SK-MEL-5 (cell line): ENCODE measurements at places on chromosomes 5 and 9.

DNA sequence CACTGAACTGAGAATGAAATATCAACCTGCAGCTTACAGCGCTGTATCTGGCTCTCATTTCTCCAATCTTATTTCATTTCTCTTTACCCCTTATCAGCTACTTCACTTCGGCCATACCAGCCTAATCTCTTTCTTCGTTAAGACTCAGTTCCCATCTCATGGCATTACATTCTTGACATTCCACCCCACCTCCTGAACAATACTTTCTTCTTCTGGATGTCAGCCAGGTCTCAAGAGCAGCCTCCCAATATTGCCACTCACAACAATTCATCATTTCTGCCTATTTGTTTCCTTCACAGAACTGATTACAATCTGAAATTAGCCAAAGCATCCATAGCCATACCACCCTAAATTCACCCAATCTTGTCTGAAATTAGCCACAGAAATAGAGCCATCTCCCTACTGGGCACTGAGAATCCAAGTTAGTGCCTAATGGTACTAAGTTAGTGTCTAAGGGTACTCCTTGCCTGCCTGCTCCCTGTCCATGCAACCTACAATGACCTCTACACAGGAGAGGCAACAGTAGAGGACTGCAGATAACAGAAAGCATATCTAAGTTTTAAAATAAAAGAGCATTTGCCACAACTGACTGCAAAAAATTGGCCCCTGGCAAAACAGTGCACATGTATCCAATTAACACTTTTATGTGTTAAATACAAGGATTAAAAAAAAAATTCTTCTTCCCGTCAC lies 35.2 kb downstream of the SETX start:
- no peak for DNase-seq

- no peak for DNase-seq
Observed at GRCh38 chr9:26357803-26358344, 534.7 kb downstream of the CAAP1 start.

GRCh38 chr5:72908664-72909063 lies 47.2 kb upstream of the FCHO2 start:
- no peak for DNase-seq

- no peak for DNase-seq
Observed at GRCh38 chr9:134191455-134192209, 27.3 kb upstream of the RNU6ATAC start.

- no peak for DNase-seq
Observed at GRCh38 chr9:136648751-136649150, 14.0 kb upstream of the EGFL7 start.
